ENCODE measurements at places on chromosomes 16 and 17.
A peak's percentile ranks its signal among the peaks of the same experiment; 100 is the strongest.

DNA sequence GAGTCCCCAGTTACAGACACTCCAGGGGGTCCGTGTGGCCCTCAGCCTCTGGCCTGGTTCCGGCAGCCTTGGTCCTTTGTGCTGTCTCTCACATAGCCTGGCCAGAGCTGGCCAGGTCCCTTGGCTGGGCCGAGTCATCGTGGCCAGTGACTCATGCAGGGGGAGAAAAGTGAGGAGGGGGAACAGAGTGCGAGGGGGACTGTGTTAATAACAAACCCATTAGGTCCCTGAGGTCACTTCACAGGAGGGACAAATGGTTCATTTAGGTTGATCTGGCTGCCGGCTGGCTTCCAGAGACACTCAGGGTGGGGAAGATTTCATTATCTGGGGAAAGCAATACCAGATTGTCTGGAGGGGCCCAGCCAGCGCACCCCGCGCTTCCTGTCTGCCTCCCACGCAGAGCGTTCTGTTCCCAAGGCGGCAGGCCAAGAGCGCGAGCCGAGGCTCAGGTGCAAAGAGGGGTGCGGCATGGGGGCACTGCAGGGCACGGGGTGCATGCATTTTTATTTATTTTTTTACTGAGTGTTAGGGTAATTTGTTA lies 223.1 kb downstream of the SEC14L1 start:
- DNase-seq: no peak

DNA sequence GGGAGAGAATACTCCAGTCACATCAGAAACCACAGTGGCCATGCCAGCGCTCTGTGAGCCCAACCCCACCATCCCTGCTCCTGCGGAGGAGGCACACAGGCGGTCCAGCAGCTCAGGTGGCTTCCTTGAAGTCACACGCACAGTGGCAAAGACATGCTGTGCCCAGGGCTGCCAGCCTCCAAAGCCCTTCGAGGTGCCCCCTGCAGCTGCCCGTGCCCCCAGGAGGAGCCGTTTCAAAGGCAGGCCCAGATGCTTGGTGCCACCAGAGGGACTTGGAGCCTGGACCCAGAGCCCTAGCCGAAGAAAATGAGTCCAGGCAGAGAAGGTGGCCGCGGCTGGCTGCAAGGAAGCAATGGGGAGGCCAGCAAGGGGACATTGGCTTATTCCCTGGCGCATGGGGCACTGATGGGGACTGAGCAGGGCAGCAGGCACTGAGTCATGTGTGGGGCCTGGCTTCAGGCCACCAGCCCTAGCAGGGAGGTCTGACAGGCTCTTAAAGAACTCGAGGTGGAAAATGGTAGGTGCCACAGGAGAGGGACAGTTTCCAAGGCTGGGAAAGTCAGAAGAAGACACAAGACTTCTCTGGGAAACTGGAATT lies 17.2 kb upstream of the CACNG1 start:
- no peak for DNase-seq

DNA sequence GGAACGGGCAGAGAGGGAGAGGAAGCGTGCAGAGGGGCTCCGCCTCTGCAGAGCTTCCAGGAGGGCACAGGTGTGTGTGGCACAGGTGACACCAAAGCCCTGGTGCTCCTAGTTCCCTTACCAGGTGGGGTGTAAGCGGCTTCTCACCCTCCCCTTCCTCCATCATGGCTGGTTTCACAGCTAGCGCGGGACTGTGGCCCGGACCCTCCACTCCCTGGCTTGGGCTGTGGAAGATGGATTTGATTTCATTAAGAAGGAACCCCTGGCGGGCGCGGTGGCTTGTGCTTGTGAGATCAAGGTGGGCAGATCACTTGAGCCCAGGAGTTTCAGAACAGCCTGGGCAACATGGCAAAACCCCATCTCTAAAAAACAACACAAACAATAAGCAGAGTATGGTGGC lies 241.2 kb upstream of the GSE1 start:
- DNase-seq: no peak

- DNase-seq: no peak
Observed at GRCh38 chr16:1916640-1916990, 1.6 kb downstream of the HS3ST6 start.

DNA sequence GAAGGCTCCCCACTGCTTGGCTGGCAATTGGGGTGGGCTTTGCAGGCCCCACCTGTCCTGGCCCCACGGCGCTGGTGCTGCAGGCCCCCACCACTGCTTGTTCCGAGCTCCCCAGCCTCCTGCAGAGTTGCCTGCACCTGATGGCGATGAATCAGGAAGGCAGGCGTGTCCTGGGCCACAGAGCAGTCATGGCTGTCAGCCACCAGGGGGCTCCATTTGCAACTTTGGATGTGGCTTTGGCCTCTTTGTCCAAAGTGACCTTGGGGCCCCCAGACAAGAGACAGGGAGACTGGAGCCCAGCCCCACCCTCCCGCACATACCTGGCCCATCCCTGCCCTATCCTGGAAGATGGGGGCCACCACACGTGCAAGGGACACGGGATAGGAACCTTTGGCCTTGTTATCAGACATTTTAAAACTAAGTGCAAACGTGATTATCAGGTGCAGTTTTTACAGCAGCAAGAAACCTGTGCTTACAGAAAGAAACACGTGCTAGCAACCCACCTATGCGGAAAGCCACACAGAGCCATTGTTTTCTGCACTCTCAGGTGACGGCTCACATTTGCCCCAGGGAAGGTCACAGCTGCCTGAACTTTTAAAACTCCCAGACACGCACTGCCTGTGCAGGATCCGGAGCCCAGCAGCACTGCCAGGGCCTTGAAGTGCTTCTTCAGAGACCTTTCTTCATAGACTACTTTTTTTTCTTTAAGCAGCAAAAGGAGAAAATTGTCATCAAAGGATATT lies at the start of gene DNASE1:
TSS of gene DNASE1 (plus strand) at position 443 of the 743 bp plus-strand sequence. CDS start 683 bp downstream, outside the sequence.
- peak; percentile 8 for DNase-seq

All from HS-5 (cell line).